GM12878 (cell line): ENCODE measurements at places on chromosomes 6 and 20.

- DNase-seq: no peak
Observed at GRCh38 chr6:7730784-7731227, 4.9 kb downstream of the BMP6 start.

- no peak for DNase-seq
Observed at GRCh38 chr6:169859978-169860703, 108.7 kb downstream of the ERMARD start.

DNA sequence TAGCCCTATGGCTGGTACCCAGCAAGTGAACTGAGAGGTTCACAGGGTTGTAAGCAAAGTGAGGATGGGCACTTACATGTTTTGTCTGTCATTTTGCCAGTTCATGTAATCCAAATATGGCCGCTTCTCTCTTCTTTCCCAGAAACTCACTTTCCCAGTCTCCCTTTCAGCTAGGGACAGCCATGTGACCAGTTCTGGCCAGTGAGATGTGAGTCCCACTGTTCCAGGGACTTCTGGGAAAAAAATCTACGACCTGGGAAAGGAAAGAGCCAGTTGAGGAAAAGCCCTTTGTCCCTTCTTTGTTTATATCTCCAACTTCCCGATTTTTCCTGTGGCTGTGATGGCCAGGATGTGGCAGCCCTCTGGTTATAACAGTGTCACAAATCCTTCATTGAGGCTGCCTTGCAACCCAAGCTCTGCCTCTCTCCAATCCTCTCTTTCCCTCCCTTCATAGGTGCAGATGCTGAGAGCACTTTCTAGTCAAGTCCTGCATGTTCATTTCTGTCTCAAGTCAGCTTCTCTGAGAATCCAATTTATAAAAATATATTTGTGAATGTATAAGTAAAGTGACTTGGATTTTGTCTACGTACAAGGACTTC is 148.6 kb upstream of the ZFP64 start:
- no peak for DNase-seq

- DNase-seq: no peak
Observed at GRCh38 chr6:128710315-128710714, 172.6 kb upstream of the LAMA2 start.

DNA sequence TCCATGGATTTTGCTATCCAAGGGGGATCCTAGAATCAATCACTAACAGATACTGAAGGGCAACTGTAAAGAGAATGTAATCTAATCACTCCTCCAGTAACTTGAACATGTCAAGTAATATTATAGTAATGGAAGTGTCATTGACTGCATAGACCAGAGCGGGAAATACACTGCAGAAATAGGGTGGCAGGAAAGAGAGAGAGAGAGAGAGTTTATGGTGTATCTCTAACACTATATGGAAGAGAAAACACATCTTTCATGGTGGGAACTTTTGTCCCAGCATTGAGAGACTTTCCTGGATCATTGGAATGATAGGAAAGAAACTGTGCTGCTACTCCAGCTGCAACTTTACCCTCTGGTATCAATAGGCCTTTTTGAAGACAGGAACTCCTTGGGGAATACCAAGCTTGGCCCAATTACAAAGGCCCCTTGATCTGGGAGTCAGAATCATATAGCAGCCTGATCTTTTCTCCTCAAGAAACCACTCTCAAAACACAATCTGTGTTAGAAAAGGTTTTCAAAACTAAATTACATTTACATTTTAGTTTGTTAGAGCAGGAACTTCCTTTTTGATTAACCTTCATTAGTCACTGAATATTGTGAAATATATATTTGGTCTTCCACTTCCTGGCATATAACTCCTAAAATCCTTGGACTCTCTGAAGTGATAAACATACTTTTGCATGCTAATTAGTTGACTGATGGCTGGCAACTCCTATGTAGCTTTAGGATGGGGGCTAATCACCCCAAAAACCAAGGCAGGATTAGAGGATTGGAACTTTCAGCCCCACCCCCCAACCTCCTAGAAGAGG is 29.5 kb upstream of the RNGTT start:
- DNase-seq: no peak

DNA sequence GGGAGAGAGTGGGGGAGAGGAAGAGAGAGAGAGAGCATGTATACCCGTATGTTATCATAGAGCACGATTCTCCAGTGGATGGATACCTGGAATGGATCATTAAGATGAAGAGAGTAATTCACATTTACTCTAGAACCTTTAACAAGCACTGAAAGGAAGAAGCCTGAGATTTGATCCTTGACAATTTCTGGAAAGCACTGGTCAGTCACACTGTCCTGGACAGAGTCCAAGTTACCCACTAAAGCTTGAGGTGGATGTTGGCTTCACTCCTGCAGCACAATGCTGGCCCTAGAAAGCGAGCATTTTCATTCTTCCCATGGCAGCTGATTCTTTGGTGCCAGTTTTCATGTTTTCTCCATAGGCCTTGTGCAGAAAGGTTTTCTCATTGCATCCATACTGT is 25.6 kb downstream of the NFYA start:
- no peak for DNase-seq

- no peak for DNase-seq
Observed at GRCh38 chr20:57263801-57264792, 2.3 kb downstream of the BMP7 start.

- DNase-seq: no peak
Observed at GRCh38 chr6:71533939-71534379, 245.3 kb downstream of the OGFRL1 start.

DNA sequence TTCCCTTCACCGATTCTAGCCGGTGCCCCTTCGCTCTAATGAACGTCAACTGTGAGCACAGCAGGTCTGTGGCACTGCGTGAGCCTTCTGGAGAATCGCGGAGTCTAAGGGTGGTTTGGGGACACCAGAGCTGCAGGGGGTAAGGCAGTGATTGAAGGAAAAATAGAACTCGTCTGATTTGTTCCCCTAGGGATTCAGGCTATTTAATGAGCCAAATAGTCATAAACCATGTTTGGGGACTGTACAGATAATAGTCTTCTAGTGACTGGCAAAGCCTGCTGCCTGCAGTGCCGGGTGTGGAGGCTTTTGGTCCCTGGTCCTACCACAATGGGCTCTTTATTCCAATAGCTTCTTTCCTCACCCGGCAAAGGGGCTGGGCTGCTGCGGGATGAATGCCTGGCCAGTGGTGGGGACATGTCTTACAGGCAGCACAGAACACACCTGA is 11.1 kb upstream of the NTSR1 start:
- no peak for DNase-seq

DNA sequence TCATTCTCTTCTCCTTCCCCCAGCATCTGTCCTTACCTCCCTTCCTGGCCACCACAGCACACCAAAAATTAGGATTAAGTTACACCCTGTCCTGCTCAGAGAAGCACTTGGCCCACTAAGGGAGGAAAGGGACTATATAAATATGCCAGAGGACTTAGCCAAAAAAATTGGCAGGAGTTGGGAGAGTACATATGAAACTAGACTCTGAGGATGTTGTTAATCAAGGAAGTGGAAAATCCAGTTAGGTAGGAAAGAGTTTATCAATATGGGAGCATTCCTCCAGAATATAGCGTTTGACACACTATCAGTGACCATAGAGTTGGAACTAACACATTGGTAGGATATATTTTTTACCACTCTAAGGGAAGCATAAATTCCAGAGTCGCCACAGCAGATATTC is 57.3 kb upstream of the TSHZ2 start:
- DNase-seq: no peak

DNA sequence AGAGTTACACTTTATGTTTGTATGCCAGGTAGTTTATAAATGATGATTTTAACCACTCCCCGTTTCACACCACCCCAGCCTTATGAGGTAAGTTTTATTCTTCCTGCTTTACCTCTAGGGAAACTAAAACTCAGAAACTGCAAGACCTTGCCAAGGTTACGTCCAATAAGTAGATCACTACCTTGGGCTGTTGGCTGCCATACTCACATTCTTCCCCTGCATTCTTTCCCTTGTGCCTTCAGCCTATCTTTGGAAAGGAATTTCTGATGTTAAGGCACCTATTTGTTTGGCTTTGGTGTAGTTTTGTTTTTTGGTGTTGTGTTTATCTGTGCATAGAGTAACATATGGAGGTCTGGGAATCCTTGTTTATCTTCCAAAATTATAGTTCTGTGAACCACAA is 122.1 kb downstream of the UST start:
- DNase-seq: no peak

GRCh38 chr6:163572612-163573011 is 158.1 kb downstream of the QKI start:
- DNase-seq: no peak
